ENCODE measurements at places on chromosomes 2 and 18.

- no peak for ATAC-seq
These were observed 84.1 kb downstream of the HS6ST1 start for GRCh38 chr2:128234613-128235012.

DNA sequence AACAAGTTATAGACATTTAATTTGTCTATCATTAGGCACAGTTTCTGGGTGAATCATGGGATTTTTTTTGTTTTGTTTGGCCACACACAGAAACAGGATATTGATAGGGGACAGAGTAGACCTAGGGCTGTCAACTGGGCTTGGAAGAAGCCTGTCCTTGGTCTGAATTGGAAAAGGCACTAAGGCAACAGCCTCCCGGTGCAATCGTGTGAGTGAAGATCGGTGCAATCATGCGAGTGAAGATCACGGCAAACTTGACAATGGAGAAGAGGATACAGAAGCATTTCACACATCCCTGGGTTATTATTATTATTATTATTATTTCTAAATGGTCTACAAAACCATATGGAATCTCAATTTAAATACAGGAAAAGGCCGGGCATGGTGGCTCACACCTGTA is 94.5 kb downstream of the ACKR3 start:
- ATAC-seq = no peak

- ATAC-seq = no peak
These were observed 53.7 kb downstream of the TWIST2 start for GRCh38 chr2:238901461-238902057.

GRCh38 chr18:69778680-69779079 is 169.0 kb downstream of the CD226 start:
- no peak for ATAC-seq

DNA sequence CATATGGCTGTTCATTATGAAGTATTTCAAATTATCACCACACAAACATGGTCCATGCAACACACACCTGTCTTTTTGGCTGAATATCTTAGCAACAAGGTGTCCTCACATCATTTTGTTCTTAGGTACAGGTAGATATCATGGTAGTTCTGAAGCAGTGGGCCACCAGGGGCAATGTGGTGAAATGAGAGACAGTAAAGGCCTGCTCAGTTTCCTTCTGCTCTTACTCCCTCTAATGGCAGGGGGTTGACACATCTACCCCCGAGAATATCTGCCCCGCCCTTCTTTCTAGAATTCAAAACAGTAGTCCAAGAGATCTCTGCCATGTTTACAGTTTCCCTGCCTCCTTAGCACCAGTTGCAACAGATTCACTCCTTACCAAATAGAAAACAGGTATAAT is 147.0 kb upstream of the KLHL14 start:
- ATAC-seq = peak; percentile 55

- no peak for ATAC-seq
These were observed 48.7 kb upstream of the AGAP1 start for GRCh38 chr2:235445116-235445515.

- ATAC-seq = peak; percentile 76
These were observed 13.5 kb upstream of the ZAP70 start for GRCh38 chr2:97699765-97700444.

DNA sequence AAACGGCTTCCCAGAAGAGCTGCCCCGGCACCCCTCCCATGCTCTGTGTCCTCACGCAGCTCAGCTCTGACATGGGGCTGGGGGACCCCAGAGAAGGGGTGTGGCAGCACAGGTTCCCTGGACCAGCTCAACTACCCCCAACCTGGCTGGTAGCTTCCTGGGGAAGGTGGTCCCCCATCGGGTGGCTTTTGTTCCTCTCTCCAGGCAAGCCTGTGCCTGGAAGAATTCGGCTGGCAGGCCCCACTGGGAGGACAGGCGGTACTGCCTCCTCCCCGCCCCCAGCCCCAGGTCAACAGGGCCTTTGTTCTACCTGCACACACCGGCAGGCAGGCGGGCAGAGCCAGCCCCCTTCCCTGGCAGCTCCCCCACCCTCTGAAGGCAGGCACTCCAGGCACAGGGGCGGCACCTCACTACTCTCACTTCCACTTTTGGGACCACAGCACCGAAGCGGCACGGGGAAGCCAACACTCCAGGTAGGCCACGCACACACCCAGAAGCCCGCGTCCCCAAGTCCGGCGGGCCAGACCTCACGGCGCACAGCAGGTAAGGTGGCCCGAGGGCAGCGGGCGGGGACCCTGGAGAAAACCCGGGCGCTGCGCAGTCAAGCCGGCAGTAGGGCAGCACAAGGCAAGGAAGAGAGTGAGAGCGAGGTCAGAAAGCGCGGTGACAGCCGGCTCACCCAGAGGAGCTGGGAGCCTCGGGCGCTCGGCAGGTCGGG is 1.3 kb downstream of the HS6ST1 start:
- ATAC-seq = peak; percentile 7

DNA sequence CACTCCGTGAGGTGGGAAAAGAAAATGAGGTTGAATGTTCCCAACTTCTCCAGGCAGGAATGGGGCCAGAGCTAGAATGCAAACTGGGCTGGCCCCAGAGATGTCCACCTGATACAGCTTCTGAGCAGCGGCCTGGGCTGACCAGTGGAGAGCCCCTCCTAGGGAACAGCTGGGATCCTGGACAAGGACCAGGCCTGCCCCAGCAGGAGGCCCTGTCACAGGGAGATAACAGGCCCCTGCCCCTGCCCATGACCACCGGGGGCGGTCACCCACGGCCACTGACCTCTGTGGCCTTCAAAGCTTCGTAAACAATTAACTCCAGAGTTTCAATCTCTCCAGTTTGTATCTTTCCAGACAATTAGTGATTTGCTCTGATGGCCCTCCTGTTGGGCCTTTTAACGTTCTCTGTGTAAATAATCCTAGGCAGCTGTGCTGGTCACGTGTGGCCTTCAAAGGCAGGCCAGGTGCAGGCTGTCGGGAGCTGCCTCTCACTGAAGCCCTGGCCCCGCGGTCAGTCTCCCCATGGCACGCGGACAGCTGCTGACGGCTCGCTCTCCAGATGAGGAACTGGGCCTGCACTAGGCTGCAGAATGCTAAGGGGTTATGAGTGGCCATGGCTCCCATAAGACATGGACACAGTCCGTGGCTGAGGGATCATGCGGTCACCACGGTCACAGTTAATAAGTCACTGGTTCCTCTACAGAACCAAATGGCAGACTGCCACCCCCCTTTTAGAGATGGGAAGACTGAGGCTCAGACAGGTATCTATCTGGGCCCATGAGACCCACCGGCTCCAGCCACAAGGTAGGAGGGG is 9.2 kb downstream of the HS6ST1 start:
- ATAC-seq = no peak

GRCh38 chr2:119476301-119477112 is 44.9 kb downstream of the TMEM37 start:
- peak; percentile 73 for ATAC-seq

- ATAC-seq = no peak
These were observed 26.0 kb downstream of the EFHD1 start for GRCh38 chr2:232659359-232659758.

- ATAC-seq = no peak
These were observed 47.1 kb upstream of the CCDC150 start for GRCh38 chr2:196592331-196592910.

DNA sequence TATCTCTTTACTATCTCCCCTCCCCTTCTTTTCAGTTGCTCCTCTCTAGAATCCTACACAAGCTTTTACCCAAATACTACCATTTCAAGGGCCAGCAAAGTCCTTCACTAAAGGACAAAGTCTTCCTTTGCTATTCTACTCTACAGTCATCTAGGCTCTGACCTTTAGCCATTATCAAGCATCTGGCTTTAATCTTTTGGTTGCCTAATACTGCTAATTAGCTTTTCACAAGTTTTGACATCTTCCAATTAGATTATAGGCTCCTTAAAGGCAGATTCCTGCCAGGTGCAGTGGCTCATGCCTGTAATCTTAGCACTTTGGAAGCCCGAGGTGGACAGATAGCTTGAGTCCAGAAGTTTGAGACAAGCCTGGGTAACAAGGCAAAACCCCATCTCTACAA is 194.4 kb downstream of the SH3BP4 start:
- no peak for ATAC-seq

- ATAC-seq = peak; percentile 82
These were observed 3.2 kb downstream of the NRP2 start for GRCh38 chr2:205685314-205686055.

- ATAC-seq = no peak
These were observed 1150.9 kb downstream of the RPIA start for GRCh38 chr2:89842180-89842908.

- ATAC-seq = no peak
These were observed 2.2 kb upstream of the CTDSP1 start for GRCh38 chr2:218397463-218397819.

- ATAC-seq = no peak
These were observed 2.3 kb upstream of the MAL start for GRCh38 chr2:95023222-95023597.

- ATAC-seq = peak; percentile 65
These were observed 64.6 kb downstream of the NEB start for GRCh38 chr2:151669585-151670081.

DNA sequence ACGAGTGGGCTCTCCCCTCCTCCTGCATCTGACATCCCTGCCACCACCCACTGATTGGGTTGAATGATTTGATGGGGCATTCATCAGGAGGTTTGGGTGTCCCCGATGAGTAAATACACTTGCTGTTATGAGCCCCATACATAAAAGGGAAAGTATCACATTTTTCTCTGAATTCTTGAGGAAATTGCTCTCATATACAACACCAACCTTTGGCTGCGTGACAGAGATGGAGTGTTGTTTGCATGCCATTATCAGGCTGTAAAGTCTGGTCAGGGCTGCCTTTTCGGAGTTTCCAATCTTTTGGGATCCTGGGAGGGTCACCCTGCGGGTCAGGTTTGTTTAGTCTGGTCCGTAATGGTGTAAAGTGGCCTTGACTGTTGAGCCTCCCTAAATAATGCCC is 227.9 kb upstream of the SPRED2 start:
- no peak for ATAC-seq

GRCh38 chr2:75920859-75921551 is 210.3 kb upstream of the GCFC2 start:
- no peak for ATAC-seq

DNA sequence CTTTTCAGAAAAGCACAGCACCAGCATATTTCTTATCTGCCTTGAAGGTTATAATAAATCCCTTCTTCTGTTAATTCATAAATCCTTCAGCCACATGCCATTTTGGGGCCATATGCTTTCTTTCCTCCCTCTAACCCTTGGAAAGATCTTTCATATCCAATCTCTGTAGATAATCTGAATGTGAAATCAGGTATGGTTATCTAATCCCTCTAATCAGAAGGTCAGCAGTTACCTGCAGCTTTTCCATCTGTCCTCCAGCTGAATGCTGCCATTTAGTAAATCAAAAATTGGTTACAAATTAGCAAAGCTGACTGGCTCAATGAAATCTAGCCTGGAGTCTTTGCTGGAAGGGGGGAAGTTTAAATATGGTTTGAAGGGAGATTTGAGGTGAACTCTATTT is 230.5 kb downstream of the PIK3C3 start:
- ATAC-seq = no peak

- ATAC-seq = no peak
These were observed 107.6 kb downstream of the MEMO1 start for GRCh38 chr2:31903109-31903780.

GRCh38 chr2:14385043-14385442 is 247.5 kb upstream of the LRATD1 start:
- ATAC-seq = no peak

DNA sequence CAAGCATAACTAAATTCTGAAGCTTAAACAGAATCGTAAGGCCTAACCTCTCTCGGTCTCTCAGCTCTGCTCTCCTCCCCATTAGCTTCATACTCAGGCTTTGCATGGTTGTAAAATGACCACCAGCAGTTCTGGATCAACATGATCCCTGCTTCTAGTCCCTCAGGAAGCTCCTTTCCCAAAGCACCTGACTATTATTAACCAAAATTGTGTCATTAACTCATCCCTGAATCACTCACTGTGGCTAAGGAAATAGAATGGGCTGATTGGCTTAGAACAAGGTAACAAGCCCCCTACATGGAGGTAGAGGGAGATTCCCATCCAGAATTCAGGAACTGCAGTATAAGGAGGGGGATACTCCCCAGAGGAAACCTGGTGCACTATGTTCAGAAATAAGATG is 448.3 kb downstream of the ARHGAP15 start:
- ATAC-seq = no peak

DNA sequence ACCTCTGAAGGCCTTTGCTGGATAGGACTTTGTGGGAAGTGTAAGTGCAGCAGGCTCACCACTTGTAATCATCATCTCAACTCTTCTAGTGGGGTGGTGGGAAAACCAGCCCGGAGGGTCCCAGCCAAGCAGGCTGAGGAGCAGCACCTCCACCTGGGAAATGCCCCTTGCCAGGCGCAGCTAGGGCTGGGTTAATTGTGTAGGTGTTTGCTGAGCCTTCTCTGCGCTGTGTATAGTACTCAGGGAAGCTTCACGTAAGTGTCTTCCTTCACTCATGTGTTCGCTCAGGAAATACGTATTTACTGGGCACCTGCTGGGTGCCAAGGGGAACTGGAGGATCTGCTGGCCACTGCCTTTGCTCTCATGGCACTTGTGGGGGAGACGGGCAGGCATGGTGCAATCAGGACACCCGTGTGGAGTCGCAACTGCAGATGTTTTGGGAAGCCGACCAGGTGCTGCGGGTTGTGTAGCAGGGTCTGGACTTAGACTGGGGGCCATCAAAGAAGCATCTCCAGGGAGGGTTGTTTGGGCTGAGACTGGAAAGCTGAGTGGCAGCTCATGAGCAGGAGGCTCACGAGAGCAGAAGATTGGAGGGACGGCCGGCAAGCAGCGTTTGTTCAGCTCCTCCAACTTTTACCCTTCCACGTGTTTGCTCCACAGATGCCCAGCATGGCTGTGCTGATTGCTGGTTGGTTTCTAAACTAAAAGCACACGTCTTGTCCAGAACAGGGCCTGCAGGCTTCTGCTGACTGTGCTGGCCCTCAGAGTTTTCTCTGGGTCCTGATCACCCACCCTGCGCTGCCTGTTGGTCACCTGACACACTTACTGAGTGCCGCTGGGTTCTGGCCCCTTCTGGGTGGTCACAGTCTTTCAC is 164.6 kb downstream of the LDLRAD4 start:
- peak; percentile 15 for ATAC-seq

- ATAC-seq = no peak
These were observed 81.8 kb upstream of the HPCAL1 start for GRCh38 chr2:10220902-10221391.

DNA sequence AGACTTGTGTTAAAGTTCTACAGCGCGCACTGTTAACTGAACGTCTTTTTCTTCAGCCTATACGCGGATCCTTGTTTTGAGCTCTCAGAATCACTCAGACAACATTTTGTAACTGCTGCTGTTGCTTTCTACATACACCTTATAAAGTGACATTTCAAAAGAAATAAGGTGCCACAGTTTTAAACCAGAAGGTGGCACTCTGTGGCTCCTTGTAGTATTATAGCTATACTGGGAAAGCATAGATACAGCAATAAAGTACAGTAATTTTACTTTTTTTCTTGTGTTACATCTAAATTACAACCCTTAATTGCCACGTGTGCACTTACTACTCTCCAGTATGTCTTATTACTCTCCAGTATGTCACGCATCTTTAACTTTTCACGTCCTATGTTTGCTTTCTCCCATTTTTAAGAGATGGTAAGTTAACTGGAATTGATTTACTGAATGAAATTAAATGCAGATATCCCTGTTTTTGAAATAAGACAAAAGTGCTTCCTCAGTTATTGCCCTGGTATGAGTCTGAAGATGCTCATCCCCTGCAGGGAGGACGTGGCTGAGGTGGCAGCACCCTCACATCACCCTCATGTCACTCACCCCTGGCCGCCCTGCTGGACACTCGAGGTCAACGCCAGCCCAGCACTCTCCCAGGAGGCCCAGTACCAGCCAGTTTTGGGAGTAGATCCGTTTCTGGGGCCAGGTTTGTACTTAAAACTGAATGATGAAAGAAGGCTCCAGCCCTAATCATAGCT is 37.8 kb downstream of the GORASP2 start:
- ATAC-seq = no peak
